ENCODE measurements at places on chromosomes 1 and 21.

- no peak for DNase-seq
Measured at GRCh38 chr1:77540501-77541161, 141.8 kb downstream of the ZZZ3 start.

DNA sequence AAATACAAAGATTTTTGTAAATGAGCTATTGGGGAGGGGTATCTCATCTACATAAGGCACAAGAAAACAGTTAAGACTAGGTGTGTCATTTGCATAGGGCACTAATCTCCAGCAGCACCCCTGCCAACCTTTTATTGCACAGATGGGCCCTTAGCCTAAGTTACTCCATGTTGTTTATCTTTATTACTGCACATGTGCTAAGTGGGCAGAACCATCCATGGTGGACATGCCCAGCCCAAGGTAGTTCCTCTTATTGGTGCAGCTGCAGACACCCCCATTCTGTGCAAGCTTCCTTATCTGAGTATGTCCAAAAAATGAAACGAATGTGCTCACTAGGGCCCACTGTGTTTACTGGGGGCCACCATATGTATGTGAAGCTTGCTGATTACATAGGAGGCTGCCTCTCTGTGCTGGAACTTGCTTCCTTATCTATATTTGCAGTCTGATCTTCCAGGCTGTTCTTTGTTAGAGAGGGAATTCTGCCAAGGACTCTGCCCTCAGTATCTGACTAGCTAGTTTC lies 77.3 kb upstream of the NEK7 start:
- no peak for DNase-seq

DNA sequence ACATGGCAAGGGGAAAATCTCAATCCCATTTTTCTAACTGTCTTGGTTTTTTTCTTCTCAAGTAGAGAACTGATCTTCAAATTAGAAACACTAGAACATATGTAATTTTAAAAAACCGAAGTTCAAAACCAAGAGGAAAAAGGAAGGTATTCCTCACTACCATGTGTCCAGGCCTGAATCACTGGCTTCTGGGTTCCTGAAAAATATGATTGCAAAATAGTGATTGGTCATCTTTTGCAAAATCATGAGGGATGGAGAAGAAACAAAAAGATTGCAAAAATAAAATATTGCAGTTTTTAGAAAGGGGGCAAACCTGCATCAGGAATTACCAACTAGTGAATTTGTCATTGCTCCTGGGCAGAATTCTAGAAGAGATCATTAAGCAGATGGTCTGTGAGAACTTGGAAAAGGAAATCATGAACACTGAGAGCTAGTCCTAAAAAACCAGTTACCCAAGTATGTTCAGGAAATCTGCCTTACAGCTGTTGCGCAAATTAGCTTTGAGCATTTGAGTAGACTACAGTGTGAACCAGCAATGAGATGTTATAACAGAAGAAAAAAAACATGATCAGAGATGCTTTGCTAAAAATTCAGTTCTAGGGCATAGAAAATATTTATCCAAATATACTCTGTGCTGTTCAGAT lies 49.4 kb downstream of the SPATA46 start:
- no peak for DNase-seq

GRCh38 chr1:38076038-38076437 lies 29.4 kb upstream of the POU3F1 start:
- peak; percentile 16 for DNase-seq

DNA sequence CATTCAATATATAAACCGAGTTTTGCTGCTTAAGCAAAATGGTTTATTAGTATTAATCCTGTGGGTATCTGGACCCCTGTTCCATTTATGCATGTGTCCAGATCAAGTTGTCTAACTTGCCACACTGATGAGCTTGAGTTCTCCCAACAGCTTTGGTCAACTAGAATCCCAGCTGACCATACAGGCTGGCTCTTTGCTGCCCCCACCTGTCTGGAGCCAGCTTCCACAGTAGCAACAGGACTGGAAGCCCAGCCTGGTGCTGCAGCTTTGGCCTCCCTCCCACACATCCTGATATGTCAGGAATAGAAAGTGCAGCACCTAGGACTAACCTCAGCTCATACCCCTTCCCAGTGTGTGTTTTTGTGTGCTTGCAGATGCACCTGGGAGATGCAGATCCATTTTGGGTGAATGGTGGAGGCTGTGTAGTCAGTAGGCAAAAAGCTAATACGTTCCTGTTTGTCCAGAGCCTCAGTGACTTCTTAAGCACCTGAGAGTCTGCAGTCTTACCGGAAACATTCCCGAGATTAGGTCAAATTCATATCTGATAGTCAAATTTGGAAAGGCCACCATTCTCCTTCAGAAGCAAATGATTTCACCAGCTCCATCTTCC lies 40.9 kb upstream of the BEND5 start:
- DNase-seq: peak; percentile 25

DNA sequence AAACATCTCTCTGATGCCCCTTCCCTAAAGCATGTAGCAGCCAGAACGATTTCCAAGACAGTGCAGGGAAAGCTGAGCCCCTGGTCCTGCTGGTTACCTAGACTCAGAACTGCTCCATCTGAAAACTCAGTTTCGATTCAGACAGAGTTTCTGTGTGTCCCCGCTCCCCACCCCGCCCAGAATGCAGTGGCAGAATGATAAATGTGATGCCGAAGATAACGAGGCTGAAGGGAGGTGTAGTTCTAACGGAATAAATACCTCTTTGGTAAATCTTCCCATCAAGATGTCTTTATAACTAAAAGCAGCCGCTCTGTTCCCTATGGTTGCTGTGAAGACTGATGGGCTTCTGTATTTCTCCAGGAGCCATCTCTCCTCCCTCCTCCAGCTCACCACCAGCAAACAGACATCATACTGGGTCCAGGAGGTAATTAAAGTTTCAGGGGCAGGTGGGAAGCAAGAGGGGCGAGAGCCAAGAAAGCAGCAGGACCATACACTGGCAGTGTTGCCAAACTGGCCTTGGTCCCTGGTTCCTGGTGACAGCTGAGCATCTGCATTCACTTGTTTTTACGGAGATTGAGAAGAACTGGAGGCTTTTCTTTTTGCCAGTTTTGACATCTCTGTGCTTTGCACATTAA lies 76.9 kb downstream of the DDX20 start:
- DNase-seq: no peak

- no peak for DNase-seq
Measured at GRCh38 chr1:11355559-11356475, 82.8 kb downstream of the UBIAD1 start.

- DNase-seq: no peak
Measured at GRCh38 chr1:228144993-228145343, 4.8 kb upstream of the GJC2 start.

DNA sequence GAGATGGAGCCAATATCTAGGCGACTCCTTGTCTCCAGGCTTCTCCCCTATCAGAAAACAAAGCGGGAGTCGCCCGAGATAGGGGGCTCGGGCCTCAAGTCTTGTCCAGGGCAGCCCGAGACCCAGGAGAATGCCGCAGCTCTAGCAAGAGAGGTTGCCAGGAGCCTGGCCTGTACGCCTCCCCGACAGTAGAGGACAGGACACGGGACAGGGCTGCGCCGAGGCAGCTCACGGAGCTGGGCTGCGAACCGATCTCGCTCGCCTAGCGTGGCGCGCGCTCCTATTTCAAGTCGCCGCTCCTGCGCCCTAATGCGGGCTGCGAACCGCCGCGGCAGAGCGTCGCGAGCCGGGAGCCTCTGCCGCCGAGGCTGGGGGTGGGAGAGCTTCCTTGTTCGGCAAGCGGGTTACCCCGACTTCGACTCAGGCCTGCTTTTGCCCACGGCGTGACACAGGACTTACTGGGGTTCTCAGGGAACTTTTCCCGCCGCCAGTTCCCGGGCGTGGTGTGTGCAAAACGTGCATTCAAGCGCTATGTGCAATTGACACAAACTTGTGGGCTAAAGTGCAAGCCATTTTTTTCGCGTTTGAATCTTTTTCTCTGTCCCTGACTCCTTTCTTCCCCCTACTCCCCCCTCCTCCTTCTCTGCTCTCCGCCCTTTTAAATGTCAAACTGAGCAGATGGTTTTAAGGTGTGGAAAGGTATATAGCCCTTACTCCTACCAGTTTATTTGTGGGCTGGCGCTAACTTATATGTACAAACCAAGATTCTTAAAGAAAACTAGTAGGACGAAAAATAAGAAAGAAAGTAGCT lies 2.4 kb upstream of the PROX1 start:
- no peak for DNase-seq

GRCh38 chr1:173914366-173914871 lies 2.7 kb downstream of the SERPINC1 start:
- peak; percentile 83 for DNase-seq

DNA sequence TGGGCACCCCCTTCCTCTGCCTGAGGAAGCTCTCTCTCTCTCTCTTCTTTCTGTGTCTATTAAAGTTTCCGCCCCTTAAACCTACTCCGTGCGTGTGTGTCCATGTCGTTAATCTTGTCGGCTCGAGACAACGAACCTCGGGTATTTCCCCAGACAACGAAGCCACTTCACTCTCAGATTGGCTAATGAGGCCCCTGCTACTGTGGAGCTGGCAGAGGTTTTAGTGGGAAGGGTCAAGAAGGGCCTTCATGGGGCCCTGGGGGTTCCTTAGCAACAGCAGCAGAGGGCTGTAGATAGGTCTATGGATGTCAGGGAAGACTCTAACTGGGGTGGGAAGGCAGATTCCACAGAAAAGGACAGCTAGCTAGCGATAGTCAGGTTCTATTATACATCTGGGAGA lies 239.8 kb upstream of the RAB4A start:
- DNase-seq: no peak

DNA sequence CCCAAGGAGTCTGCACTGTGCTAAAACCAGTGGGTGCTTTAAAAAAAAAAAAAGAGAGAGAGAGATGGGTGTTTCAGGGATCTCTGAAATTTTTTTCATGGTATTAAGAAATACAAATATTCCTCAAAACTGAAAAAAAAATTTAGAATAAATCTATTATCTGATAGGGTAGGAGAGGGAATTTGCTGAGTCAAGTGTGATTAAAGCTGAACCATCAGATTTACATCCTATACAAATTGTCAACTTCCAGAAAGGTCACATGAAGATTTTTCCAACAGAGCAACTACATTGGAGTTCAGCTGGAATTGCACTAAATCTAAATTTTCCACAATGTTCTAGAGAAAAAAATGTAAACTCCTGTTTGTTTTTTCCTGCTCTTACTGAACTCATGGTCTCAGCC lies 79.3 kb upstream of the DSCAM start:
- DNase-seq: no peak

GRCh38 chr1:112808861-112809684 lies 93.9 kb upstream of the PPM1J start:
- peak; percentile 69 for DNase-seq

DNA sequence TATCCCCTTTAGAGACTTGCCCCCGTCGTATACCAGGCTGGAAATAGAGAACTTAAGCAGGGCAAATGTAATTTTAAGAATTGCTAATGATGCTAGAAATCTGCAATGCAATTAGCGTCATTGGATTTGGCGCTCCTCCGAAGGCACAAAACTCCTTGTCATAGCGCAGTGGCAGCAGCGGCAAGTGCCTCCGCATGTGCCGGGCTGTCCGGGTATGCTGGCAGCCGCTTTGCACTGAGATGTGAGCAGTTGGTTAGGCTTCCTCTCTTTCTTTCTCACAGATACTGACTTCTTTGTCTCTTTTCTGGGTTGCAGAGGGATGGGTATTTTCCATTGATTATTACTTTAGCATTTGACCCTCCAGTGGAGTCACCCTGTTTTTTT lies 193.4 kb upstream of the LMO4 start:
- no peak for DNase-seq

GRCh38 chr1:212070720-212071302 lies 35.3 kb downstream of the DTL start:
- DNase-seq: peak; percentile 47

DNA sequence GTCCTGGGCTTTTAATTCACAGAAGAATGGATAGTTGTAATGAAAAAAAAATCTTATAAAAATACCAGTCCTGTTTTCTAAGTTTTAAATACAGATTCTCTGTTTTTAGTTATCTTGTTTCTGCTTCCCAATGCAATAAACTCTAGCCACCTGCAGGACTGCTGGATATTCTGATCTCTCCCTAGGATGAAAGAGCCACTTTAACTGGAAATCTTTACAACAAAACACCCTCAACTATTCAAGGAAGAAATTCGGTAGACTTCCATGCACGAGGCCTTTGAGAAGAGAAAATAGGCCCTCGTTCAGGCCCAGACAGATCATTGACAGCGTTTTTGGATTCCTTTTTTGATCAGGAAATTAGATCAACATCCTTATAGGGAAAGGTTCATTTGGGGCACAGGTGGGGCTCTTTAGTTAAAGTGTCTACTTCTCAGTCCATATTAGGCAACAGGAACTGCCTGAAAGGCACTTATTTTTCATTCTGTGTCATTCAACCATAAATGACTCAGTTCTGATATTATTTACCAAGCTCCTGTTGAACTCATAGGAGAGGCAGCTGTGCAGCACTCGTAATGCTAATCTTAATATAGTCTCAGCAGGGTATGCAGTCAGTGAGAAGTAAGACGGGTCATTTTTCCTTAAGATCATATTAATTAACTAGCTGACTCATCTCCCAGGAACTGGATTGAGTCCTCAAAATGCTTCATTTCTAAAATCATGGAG lies 71.1 kb upstream of the ERRFI1 start:
- peak; percentile 57 for DNase-seq

- no peak for DNase-seq
Measured at GRCh38 chr1:181416268-181416860, 67.0 kb upstream of the CACNA1E start.

DNA sequence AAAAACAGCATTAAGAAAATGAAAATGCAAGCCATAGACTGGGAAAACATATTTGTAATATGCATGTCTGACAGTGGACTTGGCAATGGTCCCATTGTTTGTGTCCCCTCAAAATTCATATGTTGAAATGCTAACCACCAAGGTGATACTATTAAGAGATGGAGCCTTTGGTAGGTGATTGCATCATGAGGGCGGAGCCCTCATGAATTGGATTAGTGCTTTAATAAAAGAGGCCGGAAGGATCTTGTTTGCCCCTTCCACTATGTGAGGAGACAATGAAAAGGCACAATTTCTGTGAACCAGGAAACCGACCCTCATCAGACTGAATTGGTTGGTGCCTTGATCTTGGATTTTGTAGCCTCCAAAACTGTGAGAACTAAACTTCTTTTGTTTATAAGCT lies 232.3 kb downstream of the GPR52 start:
- DNase-seq: no peak

DNA sequence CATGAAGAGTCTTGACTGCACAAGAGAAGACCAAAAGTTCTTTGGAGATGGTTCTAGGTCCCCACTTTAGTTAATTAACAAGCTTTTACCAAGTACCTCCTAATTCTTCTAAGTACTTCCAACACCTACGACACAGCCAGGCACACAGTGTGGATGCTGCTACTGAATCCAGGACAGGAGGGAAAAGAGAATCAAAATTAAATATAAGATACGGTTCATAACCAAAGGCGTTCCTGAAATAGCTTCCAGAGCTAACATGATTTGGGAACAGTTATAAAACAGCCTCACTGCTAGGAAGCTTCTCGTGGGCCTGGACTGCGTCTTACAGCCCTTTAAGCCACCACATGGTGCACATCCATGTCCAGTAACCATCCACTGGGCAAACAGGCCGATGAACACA lies 75.0 kb downstream of the CD34 start:
- DNase-seq: no peak

DNA sequence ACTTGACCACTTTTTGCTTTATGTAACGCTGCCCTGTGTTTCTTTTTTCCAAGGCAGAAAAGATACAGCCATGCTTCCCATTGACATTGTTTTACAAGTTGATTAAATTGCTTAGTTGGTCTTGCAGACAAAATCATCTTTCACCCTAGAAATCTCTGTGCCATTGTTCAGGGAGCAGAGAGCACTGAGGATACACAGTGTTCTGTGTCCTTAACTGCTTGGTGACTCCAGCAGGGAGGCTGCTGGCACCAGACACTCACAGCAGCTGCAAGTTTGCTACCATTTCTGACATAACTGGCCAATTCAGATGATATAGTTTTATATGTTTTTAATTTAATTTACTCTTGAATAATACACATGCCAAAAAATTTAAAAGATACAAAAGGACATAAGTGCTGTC lies 118.7 kb downstream of the RGS2 start:
- no peak for DNase-seq
